CD4-positive, alpha-beta T cell treated with Interleukin-12 subunit alpha and Interleukin-12 subunit beta, for 1 hour (primary cell): ENCODE measurements at places on chromosomes 12 and 14.

- no peak for DNase-seq
Observed at GRCh38 chr14:100622224-100622623, 35.0 kb upstream of the BEGAIN start.

DNA sequence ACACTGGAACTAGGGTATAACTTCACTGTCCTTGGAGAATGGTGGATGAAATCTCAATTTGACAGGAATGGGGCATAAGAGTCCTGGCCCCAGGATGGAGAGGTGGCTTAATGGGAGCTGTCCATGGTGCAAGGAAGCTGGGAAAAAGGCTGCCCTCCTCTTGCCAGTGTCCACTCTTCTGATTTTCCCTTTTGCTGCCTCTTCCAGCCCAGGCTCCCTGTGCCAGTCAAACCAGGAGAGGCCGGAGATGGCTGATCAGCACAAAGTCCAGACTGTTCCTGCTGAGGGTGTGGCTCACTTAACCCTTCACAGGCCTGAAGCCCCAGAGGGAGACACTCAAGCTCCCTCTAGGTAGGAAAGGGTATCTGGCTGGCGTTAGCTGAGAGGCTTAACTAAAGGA is at the start of gene MYO1A:
TSS of gene MYO1A (minus strand) at position 240 of the 400 bp plus-strand sequence. CDS start 1,806 bp downstream, outside the sequence.
- no peak for DNase-seq

DNA sequence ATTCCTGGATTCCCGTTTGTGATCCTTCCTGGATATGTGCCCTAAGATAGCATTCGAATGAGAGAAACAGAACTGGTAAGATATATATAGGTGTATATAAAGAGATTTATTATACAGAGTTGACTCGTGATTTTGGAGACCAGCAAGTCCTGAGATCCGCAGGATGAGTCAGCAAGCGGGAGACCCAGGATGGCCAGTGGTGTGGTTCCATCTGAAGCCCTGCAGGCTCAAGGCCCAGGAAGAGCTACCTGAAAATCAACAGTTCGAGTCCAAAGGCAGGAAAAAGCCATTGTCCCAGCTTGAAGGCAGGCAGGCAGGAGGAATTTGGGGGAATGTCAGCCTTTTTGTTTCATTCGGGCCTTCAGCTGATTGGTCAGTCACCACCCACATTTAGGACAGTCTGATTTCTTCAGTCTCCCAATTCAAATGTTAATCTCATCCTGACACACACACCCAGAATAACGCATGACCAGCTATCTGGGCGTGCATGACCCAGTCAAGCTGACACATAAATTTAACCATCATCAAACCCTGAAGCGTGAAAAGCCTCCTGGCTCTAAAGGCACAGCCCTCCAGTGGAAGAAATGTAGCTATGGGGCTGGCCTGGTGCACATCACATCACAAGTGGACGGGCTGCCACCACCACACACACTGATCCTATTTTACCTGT is 44.3 kb downstream of the TUNAR start:
- no peak for DNase-seq

DNA sequence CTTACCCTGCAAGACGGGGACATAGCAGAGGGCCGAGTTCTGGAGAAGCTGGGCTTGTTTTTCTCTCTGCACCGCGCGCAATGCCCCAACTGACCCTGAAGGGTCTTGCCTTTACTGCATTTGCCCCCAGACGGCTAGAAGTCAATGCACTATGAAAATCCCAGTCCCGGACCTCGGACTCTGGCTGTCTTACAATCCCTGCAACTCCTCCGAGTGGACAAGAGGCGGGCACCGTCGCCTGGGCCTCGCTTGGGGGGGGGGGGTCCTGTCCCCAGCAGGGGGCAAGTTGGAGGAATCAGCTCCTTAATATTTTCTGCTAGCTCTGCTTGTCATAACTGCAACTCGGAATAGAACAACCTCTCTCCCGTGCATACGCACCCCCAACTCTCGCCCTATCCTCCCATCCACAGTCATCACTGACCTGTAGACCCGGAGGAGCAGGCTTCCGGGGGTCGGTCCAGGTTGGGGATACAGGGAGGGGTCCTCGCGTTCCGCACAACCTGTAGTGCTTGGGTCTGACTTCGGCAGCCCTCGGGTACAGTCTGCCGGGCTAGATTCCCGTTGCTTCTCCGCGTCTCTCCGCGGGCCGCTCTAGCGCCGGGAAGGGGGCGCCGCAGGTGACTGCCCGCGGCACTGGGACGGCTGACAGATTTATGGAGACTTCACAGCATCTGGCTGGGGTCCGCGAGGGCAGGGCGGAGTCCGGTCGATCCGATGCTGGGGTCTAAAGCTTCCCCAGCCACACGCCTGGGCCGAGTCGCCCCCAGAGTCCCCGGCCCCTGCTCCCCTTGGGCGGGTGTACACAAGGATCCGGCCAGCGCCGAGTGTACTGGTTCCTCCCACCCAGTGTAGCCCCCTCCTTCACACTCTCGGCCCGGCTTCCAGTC is 3.3 kb upstream of the PAX9 start:
- no peak for DNase-seq

DNA sequence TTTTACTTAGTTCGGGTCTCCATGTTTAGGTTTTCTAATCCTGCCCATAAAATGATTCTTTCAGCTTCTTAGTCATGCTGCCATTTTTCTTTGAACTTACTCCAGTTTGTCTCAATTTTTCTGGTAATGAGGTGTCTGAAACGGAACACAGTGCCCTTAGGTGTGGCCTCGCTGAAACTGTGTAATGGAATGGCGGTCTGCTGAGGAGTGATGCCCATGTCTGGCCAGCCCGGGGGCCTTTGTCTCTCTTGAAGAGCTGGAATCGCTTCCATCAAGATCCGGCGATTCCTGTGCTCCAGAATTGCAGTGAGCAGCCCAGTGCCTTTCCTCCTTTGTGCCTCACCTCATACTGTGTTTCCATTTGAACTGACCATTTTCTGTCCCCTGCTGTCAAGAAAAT is 112.5 kb downstream of the FBXL14 start:
- DNase-seq = no peak

DNA sequence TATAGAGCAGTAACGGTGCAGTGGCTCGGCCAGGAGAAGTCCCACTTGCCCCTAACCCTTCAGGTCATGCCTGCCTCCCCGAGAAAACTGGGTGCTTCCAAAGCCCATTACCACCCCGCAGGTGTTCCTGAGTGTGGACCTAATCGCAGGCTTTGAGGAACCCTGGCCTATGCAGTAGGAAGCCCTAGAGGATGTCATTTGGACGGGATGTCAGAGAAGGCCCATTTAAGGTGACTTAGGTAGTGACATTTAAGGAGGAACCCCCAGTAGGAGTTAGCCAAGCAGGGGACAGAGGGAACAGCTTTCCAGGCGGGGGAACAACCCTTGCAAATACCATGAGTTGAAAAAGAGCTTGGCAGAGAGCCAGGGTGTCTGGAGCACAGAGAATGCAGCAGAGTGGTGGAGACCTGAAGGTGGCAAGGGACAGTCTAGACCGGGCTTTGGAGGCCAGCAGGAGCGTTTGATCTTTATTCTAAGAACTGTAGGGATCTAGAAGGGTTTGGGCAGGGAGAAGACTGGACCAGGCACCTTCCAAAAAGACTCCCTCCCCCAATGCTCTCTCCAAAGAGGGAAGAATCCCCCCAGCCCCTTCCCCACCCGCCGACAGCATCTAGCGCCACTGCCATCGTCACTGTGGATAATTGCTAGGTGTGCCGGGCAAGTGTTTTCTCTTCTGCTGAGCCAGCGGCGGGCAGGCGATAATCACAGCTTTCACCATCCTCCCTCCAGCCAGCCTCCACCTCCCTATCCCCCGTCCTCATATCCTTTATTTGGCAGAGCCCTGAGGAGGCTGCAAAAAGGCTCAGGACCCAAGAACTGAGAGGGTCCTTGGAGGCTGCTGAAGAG is 33.3 kb upstream of the BEGAIN start:
- no peak for DNase-seq

- DNase-seq = no peak
Observed at GRCh38 chr12:92899386-92900001, 29.6 kb downstream of the EEA1 start.

- no peak for DNase-seq
Observed at GRCh38 chr12:37547611-37548010, 769.0 kb upstream of the ALG10B start.
